ENCODE measurements at places on chromosomes 13 and 19. TPM values are rescaled to one million over a fixed set of nuclear protein-coding genes. Genes with fewer than 3 reads are reported as not detected.
A peak's percentile ranks its signal among the peaks of the same experiment; 100 is the strongest.

The TMEM38A gene
- polyA plus RNA-seq, result 10.0 TPM

The BICRA gene
- 17.1 TPM for polyA plus RNA-seq

The ARRDC5 gene
- polyA plus RNA-seq, result not detected

The F10 gene
- polyA plus RNA-seq, result 23.6 TPM

GRCh38 chr13:76903544-76904162 lies 17.4 kb upstream of the KCTD12 start:
- peak; percentile 65 for DNase-seq

DNA sequence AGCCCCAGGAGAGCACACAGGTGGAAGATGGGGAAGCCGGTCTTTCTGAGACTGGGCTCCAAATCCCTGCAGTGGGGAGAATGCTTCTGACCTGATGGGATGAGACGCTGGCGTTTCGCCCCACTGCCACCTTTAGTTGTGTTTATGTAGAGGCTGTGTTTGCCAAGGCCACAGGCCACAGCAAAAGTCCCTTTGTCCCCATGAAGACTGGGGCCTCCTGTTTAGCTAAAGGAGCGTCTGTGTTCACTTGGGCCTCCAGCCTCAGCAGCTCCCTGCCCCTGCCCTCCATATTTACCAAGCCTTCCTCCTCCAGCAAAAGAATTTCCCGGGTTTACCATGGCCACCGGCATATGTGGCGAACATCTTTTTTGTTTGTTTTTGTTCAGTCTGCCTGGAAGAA lies 10.4 kb upstream of the KLK14 start:
- DNase-seq, result no peak

DNA sequence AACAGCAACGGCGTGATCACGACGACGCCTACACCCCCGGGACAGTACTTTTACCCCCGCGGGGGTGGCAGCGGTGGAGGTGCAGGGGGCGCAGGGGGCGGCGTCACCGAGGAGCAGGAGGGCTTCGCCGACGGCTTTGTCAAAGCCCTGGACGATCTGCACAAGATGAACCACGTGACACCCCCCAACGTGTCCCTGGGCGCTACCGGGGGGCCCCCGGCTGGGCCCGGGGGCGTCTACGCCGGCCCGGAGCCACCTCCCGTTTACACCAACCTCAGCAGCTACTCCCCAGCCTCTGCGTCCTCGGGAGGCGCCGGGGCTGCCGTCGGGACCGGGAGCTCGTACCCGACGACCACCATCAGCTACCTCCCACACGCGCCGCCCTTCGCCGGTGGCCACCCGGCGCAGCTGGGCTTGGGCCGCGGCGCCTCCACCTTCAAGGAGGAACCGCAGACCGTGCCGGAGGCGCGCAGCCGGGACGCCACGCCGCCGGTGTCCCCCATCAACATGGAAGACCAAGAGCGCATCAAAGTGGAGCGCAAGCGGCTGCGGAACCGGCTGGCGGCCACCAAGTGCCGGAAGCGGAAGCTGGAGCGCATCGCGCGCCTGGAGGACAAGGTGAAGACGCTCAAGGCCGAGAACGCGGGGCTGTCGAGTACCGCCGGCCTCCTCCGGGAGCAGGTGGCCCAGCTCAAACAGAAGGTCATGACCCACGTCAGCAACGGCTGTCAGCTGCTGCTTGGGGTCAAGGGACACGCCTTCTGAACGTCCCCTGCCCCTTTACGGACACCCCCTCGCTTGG lies 966 bp downstream of the JUNB start:
- no peak for DNase-seq

DNA sequence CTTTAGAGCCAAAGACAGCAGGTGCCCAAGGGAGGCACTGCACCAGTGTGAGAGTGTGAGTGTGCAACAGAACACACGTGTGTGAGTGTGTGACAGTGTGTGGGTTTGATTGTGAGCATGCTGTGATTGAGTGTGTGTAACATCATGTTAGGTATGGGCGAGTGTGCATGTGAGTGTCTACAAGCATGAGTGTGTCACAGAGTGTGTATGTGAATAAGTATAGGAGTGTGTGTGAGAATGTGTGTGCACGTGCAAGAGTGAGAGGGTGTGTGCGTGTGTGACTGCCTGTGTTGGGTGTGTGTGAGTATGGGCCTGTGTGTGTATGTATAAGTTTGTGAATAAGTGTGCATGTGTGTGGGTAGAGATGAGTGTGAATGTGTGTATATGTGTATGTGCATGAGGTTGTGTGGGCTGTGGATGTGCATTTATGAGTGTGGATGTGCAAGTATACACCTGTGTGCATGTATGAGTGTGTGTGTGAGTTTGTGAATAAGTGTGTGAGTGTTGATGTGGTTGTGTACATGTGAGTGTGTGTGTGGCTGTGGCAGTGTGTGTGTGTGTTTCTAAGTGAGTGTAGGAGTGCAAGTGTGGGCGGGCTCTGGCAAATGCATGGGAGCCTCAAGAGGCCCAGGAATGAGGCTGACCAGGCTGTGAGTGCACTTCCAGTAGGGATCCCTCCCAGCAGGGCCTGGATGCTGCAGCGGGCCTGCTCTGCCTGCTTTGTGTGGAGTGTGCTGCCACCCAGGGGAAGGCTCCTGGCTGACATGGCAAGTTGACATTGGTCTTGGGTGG lies 198.4 kb downstream of the COL4A1 start:
- DNase-seq, result peak; percentile 72

DNA sequence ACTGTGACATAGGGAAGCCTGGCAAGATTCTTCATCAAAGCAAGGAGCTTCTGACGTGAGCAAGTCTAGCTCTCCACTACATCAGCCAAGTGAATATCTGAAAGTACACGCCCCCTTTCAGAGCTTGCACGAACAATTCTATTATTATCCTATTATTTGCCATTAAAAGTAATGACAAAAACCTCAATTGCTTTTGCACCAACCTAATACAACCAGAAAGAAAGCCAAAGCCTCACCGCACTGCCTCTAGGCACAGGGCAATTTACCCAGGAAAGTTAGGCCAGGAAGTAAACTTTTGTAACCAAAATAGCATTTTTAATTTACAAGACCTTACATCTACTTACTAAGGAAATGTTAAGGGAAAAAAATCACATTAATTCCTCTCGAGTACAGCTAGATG lies 41.2 kb downstream of the LATS2 start:
- no peak for DNase-seq

DNA sequence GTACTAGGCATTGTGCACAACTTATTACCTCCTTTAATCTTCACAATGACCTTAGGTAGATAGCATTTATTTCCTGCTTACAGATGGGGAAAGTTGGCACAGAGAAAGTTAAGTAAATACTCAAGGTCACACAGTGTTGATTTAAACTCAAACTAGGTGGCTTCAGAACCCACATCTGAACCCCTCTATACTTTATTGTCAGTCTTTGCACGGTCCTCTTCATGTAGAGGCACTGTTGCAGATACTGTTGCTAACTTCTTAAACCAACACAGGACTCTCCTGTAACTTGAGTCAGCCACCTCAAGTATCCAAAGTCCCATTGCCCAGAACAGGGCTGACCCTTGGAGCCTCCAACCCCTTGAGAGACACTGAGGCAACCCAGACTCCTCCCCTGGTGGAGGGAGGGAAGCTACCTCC lies 48.8 kb downstream of the FRY start:
- DNase-seq, result no peak

DNA sequence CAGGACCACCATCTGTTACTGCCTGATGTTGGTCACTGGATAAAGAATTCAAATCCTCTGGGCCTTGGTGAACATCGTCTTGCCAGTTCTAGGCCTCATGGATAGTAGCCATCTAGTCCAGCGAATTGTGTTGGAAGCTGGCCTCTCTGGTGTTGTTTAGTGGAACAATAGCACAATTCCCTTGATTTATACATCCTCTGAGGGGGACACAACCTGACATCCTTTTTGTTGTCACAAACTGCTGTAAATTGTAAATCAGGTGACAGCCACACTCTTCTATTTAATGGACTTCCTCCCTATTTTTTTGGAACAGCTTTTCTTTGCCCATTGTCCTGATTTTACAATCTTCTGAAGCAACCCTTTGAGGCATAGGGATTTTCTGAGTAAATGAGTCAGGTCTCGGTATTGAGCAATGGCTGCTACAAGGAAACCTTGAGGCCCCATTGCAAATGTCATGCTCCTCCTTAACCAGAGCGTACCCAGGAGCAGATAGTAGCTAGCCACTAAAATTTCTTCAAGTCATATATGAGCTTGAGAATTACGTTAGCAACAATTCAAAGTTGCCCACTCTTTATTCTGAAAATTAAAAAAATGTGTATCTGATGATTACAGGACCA lies 263.3 kb downstream of the COG6 start:
- DNase-seq, result no peak

GRCh38 chr13:52931539-52932431 lies 83.3 kb upstream of the PCDH8 start:
- no peak for DNase-seq

GRCh38 chr19:3285647-3286176 lies 61.3 kb downstream of the CELF5 start:
- no peak for DNase-seq

DNA sequence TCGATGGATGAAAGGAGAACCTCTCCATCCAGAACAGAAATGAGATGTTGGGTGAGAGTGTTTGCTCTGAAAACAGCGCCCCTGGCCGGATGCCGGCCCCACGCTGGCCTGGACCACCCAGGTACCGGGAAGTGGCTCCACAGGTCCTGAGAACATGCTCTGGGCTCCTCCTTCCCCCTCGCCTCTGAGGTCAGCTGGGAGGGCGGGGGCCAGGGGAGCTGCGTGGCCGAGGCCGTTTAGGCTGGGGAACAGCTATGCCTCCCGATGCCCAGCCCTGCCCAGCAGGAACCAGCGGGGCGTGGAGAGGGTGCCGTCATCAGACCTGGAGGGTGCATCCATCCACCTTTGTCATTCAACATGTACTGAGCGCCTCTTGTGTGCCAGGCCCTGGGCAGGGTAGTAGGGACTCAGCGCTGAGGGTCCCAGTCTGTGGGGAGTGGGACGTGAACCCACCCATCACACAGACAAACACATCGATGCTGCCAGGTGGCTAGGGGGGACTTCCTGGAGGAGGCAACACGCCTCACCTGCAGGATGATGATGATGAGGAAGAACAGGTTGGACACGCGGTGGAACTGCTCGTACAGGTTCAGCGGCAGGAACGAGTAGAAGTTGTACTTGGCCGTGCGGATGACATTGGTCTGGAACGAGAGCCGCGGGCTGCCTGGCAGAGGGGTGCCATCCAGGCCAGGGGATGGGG lies 4.2 kb downstream of the ATP8B3 start:
- DNase-seq, result no peak

- no peak for DNase-seq
Observed at GRCh38 chr13:111973605-111974340, 93.2 kb upstream of the SOX1 start.

GRCh38 chr19:21617740-21618339 lies 112.4 kb downstream of the ZNF429 start:
- no peak for DNase-seq

DNA sequence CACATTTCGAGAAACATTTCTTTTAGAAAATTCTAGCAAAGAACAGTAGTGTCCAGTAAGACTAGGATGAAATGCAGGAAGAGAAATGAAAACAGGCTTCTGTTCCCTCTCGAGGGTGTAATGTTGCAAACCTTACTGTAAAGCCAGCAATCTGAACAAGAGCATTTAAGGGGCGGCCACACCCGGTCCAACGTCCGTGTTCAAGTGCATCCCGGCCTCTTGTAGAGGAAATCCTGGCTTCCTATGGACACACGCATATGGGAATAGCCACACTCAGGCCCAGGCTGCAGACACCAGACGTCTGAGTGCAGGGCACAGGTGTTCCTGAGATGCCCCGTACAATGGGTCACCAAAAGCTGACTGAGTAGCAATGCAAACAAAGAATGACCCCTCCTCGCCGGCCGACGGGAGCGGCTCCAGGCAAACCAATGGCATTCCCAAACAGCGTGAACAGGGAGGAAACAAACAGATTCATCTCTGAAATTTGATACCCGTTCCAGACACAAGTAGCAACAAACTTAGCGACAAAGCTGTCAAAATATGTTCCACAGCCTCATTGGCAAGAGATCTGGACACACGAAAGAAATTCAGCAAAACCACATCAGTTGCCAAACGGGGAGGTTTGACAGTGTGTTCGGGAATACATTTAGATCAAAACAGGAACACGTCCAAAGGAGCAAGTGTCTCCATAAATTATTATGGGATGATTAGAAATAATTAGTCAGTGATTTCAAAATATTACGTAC lies 278.6 kb upstream of the TSHZ3 start:
- no peak for DNase-seq

DNA sequence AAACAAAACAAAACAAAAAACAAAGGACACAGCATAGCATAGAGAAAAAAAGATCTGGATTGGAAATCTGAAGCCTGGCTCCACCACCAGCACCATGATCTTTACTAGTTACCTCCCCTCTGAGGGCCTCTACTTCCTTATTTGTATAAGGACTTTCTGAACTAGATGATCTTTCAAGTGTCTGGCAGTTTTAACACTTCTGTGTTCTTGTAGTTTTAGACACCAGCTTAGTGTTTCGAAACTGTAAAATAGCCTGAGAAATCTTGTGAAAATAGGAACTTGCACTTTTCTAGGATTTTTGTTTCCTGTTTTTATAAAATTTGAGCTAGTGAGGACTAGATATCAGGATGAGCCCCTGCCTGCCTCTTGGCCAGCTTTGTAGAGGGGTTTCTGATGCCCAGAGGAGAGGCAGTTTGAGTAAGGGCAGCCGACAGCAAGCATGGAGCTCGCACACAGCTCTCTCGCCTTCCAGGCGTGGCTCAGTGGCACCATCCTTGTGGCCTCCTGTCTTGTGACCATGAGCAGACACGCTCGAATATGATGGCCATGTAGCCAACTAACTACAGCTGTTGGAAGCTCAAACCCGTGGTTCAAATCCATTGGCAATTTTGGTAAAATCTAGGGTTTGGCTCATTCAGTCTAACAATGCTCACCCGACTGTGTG lies 319.0 kb downstream of the KCNRG start:
- no peak for DNase-seq

GRCh38 chr19:18349524-18350128 lies 9.2 kb downstream of the PGPEP1 start:
- DNase-seq, result no peak

DNA sequence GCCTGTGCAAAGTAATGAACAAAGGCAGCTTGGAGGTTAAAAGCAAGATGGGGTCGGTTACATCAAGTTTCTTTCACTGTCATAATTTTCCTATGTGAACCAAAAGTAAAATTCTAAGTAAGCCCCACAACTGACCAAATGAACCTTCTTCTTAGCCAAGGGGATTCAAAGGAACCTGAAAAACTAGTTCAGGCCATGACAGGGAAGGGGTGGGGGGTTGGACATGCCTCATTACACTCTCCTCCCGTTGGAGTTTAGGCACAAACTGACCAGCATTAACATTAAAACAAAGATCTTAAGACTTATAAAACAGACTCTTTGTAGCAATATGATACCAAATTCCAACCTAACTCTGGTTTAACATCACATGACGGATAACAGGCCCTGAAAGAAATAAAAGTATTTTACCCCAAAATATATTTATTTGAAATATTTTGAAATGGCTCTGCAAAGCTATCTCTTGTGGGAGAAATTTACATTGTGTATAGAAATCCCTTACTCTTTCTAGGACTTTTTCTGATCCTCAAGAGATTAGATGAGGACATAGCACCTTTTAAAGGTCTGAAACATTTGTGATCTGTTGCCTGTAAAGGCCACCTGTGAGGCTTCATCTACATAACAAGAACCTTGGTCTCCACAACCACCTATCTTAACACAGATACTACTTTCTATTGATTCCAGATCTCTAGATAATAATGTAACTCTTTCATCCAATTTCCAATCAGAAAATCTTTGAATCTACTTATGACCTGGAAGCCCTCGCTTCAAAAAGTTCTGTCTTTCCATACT lies 1829.0 kb upstream of the MIR17HG start:
- no peak for DNase-seq

Data from renal pelvis (tissue), 12 donors.